ENCODE measurements at places on chromosomes 4 and X.

DNA sequence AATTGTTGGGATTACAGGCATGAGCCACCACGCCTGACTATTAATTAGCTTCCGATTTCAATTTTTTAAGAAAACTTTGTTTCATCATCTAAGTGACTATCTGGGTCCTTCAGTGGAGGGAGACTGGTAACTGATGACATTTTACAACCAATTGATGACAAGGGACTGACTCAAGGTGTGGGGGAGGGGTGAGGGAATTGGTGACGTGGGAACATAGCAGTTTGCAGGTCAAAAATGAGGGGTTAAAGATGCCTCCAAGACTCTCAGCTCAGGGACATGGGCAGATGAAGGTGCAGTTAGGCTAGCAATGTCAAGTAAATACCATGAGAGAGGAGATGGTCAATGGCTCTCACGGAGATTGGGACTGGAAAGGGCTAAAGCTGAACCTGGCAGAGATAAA, 5.7 kb upstream of the FAM9C start:
- DNase-seq: no peak

DNA sequence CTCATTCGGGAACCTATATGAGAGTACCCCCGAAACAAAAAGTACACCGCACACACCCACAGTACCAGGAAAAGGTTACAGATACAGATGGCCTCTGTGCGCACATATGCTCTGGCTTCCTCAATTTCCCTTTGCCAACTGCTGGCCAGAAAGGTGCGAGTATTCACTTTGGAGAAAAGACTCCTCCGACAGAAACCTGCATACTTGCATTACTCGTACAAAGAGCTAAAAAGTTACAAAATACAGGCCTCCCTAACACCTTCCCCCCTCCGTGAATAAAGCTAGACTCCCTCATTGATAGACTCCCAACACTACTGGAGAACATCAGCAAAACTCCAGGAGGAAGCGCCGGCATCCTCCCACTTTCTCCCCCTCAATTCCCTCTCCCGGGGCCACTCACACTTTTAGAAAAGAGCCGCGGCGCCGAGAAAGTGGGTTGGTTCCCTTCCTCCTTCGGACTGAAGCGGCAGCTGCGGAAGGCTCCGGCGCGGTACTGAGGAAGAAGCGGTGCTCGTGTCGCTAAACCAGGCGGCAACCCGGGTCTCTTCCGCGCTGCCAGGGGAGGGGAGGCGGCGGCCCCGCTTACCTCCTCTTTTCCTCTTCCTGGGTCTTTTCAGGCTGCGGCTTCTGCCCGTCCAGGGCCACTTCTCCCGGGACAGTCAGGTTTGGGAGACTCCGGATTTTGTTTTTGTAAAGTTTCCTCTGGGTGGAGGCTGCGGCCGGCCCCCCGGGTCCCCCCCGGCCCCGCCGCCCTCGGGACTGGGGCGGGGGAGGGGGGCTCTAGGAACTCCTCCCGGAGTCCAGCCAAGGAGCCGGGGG, 1.1 kb downstream of the FBXW7 start:
- DNase-seq: peak; percentile 35

DNA sequence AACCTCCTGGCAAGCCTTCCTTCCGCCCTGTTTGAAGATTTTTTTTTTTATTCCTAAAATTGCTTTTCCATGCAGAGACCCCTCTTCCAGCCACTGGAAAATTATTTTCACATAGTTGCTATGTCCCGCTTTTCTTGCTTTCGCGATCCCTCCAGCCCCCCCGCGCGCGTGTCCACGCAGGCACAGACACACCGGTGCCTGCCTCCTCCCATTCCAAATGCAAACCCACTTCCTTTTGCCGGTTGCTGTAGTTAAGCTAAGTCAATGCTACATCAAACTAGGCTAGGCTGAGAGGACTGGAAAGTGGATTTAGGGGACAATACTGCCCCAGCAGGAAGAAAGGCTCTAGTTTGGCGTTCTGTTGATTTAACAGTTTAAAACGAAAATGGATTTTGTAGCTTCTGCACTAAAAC, 111.0 kb downstream of the DHX15 start:
- DNase-seq: no peak

DNA sequence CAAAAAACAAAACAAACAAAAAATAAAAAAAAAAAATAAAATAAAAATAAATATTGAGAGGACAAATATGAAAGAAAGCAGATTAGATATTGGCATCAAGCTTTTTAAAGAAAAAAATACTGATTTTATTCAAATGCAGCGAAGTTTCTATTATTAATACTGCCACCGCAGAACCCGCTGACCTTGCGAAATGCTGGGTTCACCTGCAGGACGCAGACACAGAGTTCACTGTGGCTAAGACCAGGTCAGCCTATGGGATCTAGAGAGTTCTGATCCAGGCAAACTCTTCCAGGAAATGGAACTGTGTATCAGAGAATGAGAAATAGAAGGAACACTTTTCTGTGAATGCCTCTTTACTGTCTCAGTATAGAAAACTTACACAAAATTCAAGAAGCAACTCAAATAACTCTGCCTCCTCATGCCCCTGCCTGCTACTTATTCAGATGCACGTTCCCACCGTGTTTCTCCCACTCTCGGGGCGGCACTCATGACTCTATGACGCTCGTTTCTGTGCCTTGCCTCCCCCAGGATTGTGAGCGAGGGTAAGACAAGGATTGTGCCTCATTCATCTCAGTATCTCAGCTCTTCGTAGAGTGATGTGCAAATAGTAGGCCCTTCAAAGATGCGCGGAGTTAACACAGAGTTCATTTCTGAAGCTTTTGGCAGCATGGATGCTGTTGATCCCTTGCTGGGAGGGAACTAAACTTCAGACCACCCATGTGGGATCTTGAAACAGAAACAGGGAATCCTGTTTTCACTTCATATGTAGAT, 44.1 kb upstream of the TLR3 start:
- no peak for DNase-seq

GRCh38 chr4:184064877-184065276, 152.8 kb downstream of the ENPP6 start:
- DNase-seq: no peak

- no peak for DNase-seq
Observed at GRCh38 chrX:9336456-9336855, 128.4 kb upstream of the TBL1X start.

DNA sequence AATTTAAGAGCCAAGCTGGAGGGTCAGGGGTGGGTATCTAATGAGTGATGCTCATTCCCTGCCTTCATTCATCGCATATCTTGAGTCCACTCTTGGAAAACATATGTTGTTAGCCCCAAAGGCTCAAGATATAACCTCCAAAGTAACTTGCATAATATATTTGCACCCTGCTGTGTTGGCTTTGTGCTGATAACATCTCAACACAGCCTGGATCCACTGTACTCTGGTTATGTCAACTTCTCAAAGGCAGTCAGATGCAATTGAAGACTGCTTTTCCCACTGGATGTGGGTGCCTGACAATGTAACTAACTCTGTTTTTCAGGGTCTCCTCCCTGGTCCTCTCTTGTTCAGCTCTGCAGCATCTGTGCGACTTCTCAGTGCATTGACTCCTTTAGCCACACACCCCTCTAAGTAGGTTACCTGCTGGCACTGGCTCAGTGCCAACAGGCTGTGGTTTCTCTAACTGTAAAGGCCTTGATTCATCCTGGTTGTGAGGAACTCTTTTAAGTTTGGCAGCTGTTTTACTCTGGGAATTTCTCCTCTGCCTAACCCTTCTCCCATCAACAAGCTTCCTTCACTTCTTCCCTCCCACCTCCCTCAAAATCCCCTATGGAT, 28.1 kb downstream of the SLC16A2 start:
- no peak for DNase-seq

- DNase-seq: no peak
Observed at GRCh38 chrX:9829308-9830267, 43.4 kb downstream of the SHROOM2 start.

DNA sequence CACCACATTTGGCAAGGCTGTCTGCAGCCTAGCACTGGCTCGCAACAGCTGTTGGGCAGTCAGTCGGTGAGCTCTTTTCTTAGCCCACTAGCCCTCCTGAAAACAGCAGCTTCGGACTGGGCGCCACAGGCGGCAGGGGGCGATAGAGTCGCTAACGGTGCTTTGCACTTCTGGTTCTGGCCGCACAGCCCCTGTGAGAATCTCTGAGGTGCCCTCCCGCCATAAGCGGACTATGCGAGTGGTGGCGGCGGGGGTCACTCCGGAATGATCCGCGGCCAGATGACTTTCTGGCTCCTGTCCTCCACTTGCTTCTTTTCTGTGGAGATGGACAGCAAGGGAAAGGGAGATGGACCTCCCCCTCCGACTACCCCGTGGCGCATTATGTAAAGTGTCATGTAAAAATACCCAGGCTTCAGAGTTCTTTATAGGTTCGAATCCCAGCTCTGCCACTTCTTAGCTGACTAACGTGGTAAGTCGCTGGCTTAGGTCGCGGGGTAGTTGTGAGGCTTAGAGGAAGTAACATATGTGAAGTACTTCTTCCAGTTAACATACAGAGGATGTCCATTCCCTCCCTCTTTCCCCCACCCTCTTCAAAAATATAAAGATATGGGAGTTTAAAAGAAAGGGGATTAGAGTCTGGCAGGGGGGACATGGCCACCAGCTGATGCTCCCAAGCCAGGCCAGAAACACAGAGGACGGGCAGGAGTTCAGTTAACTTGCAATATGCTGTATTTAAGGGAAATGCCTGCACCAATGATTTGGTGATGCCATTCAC, 11.0 kb downstream of the ARHGAP36 start:
- no peak for DNase-seq

GRCh38 chrX:96394598-96394997, 290.0 kb upstream of the DIAPH2 start:
- DNase-seq: no peak

- DNase-seq: no peak
Observed at GRCh38 chr4:722169-722725, 16.6 kb downstream of the PCGF3 start.

GRCh38 chrX:110131031-110131430, 128.1 kb downstream of the TMEM164 start:
- no peak for DNase-seq

- no peak for DNase-seq
Observed at GRCh38 chr4:182504463-182504862, 261.3 kb downstream of the TENM3 start.

- DNase-seq: no peak
Observed at GRCh38 chrX:39815631-39816030, 282.1 kb downstream of the BCOR start.

- no peak for DNase-seq
Observed at GRCh38 chrX:67725471-67725870, 181.7 kb downstream of the AR start.

- no peak for DNase-seq
Observed at GRCh38 chr4:137360761-137361160, 171.5 kb downstream of the PCDH18 start.

- DNase-seq: no peak
Observed at GRCh38 chrX:48749182-48749581, 12.4 kb upstream of the GLOD5 start.

GRCh38 chrX:29724316-29724715, 491.0 kb upstream of the MAGEB2 start:
- DNase-seq: no peak

DNA sequence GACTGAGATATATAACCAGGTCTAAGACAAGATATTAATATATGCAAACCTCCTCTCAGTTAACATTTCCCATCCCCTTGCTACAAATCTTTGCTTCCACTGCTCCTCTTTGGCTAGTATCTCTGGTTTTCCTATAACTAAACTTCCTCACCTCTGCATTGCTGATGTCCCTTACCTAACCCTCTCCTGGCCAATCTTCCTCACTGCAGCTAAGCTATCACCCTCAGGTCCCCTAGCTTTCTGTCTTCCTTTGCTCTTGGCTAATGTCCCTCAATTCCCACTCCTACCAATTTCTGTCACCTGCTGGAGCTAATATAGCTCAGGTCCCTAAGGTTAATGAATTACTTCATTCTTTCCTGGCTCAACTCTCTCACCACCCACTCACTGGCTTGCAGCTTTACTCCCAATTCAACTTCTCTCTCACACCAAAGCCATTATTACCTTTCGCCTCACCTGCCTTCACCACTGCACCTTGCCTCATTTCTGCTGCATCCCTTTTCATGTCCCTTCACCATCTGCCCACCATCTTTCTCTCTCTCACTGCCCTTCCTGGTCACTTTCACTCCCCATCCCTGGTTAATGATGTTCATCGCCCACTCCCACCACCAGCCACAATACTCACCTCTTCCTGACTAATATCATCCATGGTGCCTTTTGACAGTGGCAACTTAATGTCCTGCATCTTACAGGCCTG, 26.7 kb downstream of the SMC1A start:
- DNase-seq: no peak

DNA sequence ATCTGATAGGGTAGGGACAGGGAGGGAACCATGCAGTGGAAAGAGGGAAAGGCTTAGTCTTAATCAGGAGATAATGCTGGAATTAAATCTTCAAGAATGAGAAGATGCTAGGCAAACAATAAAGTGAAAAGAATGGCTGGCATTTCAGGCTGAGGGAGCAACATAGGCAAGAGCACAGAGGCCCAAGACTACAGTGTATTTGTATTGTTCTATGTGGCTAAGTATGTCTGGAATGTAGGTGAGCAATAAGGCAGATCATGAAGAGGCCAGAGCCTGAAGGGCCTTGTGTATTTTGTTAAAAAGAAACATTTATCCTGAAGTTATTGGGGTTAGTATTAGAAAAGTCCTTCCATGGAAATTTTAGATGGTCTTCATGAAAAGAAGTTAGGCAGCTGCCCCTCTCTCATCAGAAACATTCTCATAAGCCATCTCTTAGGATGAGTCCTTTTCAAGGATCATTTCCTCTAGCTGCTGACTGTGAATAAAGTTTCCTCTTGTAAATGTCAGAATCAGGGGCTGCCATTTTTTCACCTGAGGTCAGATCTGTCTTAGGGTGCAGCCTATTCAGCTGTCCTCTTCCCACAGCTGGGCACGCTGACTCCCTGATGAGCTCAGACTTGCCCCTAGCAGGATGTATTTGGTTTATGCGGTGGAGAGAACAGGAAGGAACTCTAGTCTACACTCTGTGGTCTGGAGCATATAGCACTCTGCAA, 46.3 kb downstream of the ATP10D start:
- no peak for DNase-seq

DNA sequence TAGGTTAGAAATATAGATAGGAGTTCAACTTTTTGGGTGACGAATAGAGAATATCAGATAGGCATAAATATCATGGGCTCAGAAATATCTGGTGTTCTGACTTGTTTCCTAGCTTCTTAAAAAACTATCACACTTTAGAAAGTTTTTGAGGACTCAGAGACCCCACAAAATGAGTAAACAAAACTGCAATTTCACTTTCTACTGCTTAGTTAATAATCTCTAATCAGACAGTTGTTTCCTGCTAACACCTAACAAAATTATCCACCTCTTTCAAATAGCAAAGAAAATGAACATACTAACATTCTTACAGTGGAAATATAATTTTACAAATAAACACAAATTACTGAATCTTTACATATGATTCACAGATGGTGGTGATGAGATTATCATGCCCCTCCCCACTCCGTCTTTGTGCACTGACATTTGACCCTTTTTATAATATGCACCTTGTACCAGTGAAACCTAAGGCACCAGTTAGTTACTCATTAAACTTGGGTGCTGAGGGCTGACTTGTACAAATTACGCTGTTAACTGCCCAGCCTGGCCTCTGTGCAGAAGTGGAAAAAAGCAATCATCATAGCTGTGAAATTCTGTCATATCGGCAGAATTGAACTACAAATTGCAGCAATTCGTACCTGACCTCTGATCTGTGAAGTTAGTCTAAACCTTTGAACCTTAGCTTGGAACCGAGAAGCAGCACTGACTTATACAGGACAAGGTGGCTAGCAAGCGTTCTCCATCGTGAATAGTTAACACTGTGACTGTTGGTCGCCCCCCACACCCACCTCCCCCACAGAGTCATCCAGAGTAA, 138.7 kb downstream of the CHRNA9 start:
- DNase-seq: no peak

GRCh38 chr4:124053872-124054538, 657.4 kb downstream of the SPRY1 start:
- no peak for DNase-seq
